Fibroblast of the conjunctiva (primary cell): ENCODE measurements at places on chromosomes 2 and 18.

GRCh38 chr2:170247882-170248393 lies 70.0 kb downstream of the MYO3B start:
- DNase-seq: no peak

- DNase-seq: no peak
These were observed 19.2 kb downstream of the PRKCE start for GRCh38 chr2:45670646-45671045.

DNA sequence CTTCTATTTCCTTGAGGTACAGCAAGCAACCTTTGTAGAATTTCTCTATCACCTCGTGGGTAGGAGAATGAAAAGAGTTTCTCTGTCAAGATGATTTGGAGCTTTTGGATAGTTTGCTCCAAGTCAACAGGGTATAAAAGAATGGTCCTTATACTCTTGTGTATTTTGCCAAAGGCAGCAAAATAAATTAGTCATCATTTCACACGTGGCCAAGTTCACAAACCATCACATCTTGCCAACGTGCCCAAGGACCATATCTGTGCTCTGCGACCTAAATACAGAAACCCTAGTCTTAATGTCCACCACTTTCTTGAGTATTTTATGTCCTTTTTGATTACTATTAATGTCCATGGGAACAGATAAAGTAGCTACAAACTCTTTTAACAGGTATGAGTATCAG lies 262.9 kb downstream of the AFF3 start:
- no peak for DNase-seq

DNA sequence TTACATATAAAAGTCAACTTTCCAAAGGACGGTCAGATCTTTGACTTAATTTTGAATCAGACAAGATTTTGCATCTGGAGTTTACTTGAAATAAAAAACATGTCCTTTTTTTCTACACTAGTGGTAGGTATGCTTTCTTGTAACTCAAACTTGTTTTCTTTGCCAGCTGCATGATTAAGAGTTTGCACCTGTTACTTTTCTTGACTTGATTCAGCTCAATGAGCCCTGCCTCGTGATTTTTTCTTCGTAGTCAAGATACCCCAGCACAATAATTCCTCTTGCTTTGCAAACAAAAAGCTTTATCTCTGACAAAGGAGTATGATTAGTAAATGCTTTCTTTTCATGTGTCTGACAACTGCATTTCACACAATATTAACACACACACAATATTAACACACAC lies 82.3 kb downstream of the FBXO15 start:
- no peak for DNase-seq

GRCh38 chr2:45046786-45047185 lies 37.5 kb upstream of the SIX2 start:
- DNase-seq: no peak
